ENCODE measurements at places on chromosomes 11 and 22. TPM values are rescaled to one million over a fixed set of nuclear protein-coding genes. Genes with fewer than 3 reads are reported as not detected.
A peak's percentile ranks its signal among the peaks of the same experiment; 100 is the strongest.

DNA sequence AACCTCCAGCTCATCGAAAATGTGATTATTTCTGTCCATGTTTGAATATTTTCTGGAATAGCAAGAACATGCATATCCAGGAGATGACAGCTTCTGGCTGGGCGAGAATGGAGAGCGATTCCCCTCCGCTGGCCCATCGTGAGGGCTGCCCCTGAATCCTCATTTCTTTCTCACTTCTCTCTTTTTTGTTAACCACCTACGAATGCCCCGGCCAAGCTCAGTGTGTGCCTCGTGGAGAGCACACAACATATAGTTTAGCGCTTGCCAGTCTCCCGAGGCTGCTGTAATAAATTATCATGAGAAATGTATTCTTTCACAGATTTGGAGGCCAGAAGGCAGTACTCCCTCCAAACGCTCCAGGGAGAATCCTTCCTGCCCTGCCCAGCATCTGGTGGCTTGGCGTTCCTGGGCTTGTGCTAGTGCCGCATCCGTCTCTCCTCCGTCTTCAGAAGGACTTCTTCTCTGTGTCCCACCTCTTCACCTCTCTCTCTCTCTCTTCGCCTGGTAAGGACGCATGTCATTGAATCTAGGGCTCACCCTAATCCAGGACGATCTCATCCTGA lies 1306.0 kb downstream of the TBC1D22A start:
- no peak for DNase-seq

GRCh38 chr11:63805844-63806415 lies 7.3 kb upstream of the SPINDOC start:
- DNase-seq = no peak

GRCh38 chr22:40473703-40474102 lies 103.3 kb downstream of the SGSM3 start:
- no peak for DNase-seq

DNA sequence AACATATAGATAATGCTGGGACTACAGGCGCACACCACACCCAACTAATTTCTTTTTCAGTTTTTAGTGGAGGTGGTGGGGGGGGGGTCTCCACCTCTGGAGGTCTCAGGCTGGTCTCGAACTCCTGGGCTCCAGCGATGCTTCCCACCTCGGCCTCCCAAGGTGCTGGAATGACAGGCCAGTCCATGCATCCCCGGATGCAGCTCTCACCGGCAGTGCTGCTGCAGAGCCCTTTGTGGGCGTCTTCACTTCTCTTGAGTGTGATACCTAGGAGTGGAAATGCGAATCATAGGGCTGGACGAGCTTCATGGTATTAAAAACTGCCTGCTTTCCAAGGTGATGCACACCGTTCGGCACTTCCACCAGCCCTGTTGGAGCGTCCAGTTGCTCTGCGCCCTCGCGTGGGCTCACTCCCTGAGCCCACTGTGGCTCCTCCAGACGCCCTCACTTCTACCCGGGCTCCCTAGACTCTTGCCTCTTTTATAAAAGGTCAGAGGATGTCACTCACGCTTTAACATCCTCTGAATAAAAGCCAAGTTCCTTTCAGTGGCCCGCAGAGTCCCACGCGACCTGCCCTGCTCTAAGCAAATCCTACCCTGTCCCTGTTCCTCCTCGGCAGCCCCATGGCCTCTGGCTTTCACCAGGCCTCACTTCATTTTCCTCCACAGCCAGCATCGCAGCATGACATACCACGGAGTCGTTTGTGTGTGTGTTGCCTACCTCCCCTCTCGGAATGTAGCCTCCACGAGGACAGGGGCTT lies 837 bp upstream of the BID start:
- no peak for DNase-seq

DNA sequence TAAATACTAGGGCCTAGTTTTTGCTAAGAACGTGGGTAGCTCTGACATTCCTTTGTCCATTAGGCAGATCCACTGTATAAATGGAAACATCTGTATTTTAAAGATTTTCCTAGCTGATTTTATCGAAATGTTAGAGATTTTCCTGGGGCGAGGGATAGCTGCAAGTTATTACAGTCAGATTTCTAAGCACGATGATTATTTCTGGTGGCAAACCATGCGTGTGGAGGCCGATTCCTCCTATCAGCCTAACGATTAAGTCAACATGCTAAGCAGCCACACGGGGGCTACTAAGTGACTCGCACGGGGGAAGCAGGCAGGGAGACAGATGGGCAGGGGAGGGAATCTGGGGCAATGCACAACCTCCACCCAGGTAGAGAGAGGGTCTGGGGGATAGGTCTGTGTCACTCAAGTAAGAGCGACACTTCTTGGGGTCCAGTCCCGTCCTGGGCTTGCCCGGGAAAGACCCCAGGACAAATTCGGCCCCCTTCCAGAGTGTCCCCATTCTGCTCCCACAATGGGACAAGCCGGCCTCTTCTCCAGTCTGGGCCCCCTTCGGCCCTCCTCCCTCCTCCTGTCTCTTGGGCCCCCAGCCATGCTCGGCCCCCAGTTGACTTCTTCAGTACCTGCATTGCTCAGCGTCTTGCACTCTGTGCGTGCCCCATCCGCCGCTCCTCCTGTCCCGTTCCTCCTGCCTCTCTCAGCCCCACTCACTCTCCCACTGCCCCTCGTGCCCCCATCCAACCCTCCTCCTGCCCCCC lies 571 bp downstream of the C11orf24 start:
- DNase-seq = peak; percentile 30

DNA sequence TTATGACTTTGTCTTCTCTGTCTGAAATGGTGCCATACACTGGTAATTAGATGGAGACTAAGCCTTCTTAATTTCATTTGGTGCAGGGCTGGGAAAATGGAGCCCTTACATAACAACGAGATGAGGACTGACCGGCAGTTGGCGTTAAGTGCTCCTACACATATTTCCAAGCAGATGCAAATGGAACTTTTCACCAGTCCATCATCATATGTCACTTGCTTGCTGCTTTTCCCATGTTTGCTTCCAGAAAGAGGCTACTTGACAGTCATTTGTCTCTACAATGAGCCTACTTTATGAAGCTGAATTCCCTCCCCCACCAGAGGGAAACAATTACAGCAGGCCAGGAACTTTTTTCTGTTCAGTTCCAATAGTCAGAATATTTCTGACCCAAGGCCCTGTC lies 32.6 kb downstream of the SVIP start:
- no peak for DNase-seq

- no peak for DNase-seq
Observed at GRCh38 chr11:7894251-7894650, 36.8 kb downstream of the OR10A6 start.

GRCh38 chr22:32800158-32800882 lies 1.2 kb upstream of the TIMP3 start:
- no peak for DNase-seq

- DNase-seq = no peak
Observed at GRCh38 chr11:123439616-123440015, 9.5 kb downstream of the GRAMD1B start.

- no peak for DNase-seq
Observed at GRCh38 chr11:125448136-125448535, 47.9 kb downstream of the FEZ1 start.

DNA sequence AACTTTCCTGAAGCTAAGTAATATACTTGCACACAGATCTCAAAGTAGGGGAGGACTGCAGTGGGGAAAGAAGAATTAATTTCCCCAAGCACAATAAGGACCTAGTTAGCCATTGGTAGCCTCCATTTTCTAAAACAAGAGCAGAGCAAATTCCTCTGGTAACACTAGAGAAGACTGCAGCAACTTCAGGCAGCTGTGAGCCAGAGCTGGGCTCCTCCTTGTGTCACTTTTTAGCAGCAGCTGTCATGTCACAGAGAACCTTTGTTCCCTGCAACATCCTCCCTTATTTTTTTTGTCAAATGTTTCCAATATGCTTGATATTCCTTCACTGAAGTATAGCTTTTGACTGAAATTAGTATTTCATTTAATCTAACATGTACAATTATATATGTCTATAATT lies 54.4 kb downstream of the RRAS2 start:
- no peak for DNase-seq

DNA sequence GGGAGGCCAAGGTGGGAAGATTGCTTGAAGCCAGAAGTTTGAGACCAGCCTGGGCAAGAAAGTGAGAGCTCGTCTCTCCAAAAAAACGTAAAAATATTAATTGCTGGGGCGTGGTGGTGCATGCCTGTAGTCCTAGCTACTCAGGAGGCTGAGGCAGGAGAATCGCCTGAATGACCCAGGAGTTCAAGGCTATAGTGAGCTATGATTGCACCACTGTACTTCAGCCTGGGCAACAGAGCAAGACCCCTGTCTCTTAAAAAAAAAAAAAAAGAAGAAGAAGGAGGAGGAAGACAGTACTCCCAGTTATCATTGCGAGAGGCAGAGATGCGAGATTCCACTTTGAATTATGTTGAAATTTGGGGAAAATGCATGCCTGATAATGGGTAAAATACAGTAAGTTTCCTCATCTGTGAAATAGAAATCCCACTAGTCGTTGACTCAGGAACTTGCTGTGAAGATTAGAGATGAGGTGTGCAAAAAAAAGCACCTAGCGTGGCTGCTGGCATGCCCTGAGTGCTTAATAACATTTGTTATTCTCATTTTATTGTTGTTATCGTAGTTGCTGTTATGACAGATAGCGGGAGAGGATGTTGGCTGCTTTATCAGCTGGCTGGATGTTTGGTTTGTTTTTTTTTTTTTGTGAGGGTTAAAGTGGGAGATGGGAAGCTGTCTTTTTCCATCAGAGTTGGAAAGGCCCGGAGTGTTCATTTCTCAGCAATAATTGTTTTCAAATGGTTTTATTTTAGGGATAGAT lies 33.4 kb downstream of the BCR start:
- DNase-seq = no peak

GRCh38 chr11:118918128-118918685 lies 7.5 kb downstream of the BCL9L start:
- peak; percentile 93 for DNase-seq

DNA sequence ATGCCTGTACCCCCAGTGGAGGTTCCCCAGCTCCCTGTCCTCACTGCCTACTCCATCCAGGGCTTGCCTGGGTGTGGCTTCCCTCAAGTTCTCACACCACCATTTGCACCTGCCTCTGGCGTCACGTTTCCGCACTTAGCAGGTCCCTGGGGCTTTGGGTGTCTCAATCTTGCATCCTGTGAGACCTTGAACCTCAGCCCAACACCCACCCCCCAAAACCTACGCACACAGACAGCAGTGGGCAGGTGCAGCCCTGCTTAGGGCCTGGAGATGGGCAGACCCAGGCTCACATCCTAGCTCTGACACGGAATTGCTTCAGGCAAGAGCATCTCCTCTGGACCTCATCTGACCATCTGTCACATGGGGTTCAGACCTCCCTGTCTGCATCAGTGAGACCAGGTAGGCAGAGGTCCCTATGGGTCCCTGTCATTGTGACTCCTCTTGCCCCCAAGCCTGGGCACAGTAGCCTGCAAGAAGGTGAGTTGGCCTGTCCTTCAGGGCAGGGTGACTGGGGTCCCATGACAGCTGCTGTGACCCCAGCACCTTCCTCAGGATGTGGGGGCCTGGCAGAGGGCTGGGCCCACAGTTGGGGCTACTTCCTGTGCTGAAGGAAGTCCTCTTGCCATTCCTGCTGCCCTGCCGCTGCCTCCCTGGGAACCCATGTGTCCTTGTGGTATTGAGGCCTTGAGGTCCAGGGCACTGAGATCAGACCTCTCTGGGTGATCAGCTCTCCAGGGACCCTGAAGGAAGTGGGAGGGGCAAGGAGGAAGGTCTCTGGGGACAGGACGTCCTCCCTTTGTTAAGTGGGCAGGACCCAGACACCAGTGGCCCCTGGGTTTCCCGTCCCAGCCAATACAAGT lies 2.0 kb downstream of the SIPA1 start:
- no peak for DNase-seq

DNA sequence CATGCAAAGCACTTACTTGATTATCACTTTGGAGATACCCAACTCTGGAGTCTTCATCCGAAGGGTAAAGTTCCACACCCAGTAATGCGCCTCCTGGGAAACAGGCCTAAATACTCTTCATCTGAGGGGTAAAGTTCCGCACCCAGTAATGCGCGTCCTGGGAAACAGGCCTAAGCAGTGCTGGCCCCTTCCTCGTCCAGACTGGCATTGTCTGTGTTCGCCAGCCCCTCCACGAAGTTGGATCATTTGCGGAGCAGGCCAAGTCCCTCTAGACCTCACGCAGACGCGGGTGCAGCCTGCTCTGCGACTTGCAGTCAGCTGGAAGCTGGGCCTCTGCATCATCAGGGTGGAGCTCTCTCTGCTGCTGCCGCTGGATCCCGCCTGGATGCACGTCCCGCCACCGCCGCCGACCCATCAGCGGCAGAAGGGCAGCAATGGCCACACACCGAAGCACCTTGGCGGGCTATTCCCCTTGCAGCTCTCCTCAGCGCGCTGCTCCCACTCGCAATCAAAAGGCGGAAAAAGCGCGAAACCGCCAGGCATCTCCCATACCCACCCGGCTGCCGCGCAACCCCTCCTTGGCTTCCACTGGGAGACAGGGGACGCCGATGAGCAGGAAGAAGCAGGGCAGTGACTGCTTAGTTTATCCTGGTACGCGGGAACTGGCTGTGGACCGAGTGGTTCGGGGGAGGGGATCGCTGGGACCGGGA lies 34.1 kb upstream of the GLYATL1 start:
- DNase-seq = no peak

DNA sequence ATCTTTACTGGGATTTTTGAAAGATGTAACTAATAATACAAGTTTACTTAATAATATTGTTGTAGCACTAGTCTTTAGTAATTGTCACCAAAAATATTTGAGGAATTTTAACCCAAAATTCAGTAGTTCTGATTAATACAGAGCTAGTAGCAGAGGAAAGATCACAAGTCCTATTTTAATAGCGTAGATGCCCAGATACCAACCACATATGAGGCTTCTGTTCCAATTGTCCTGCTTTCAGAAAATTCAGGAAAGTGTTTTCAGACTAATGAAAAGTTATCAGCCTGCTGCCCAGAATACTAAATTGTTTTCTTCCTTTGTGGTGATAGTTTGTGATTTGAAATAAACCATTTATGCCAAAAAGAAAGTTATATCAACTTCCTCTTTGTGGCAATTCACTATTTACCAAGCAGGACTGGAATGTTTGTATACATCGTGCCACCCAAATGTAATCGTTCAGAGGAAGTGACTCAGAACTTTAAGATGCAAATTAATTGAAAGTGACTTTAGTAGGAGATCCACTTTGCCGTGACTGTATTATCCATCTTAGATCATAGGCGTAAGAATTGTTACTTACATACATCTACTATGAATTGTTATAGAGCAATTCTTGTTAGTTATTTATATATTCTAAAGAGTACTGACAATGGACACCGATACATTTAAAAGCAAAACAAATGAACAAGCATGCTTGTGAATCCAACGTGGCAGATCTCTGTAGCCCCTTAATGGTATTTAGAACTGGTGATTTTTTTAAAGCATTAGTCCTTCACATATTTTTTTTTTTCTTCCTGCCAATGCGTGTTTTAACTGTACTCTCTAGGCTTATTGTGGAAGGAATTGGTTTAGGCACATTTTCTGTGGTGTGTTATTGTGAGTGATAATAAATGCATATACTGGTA lies 231.0 kb downstream of the DDX10 start:
- DNase-seq = no peak

GRCh38 chr11:75147191-75147874 lies 3.6 kb upstream of the SLCO2B1 start:
- DNase-seq = peak; percentile 2

GRCh38 chr11:109511598-109511997 lies 89.6 kb downstream of the C11orf87 start:
- no peak for DNase-seq

GRCh38 chr22:25629613-25630012 lies 65.1 kb downstream of the GRK3 start:
- no peak for DNase-seq

The OR8G5 gene
- total RNA-seq = not detected

The ANO9 gene
- total RNA-seq = 14.2 TPM

The RIN1 gene
- total RNA-seq = 5.2 TPM

The RBFOX2 gene
- 85.5 TPM for total RNA-seq

The OR5P2 gene
- not detected for total RNA-seq

The ZP1 gene
- total RNA-seq = not detected
